ENCODE measurements at places on chromosomes 7 and 10. TPM values are rescaled to one million over a fixed set of nuclear protein-coding genes. Genes with fewer than 3 reads are reported as not detected.

DNA sequence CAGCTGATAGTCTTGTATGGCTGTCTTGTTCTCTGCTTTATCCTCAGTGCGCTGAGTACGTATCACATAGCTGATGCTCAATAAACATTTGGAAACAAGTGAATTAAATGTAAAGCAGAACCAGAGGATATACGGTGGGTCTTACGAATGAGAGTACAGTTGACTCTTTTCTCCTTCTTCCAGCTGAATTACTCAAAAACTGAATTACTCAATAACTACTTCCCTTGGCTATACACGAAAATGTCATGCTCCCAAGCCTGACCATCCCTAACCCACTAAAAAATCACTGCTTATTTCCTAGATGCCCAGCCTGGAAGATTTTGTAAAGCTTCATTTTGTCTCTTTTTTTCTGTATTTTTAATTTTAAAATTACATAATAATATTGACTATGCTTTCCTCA, 3.2 kb upstream of the RSU1 start:
- peaks cover 15% of the 10 kb centered on the region for H3K27me3 ChIP-seq
- H3K4me3 ChIP-seq = no peak overlapping the region
- no peak overlapping the region for H3K27ac ChIP-seq
- peaks cover 27% of the 10 kb centered on the region for H3K36me3 ChIP-seq
- no peak for DNase-seq
- peaks cover 25% of the 10 kb centered on the region for H3K4me1 ChIP-seq

DNA sequence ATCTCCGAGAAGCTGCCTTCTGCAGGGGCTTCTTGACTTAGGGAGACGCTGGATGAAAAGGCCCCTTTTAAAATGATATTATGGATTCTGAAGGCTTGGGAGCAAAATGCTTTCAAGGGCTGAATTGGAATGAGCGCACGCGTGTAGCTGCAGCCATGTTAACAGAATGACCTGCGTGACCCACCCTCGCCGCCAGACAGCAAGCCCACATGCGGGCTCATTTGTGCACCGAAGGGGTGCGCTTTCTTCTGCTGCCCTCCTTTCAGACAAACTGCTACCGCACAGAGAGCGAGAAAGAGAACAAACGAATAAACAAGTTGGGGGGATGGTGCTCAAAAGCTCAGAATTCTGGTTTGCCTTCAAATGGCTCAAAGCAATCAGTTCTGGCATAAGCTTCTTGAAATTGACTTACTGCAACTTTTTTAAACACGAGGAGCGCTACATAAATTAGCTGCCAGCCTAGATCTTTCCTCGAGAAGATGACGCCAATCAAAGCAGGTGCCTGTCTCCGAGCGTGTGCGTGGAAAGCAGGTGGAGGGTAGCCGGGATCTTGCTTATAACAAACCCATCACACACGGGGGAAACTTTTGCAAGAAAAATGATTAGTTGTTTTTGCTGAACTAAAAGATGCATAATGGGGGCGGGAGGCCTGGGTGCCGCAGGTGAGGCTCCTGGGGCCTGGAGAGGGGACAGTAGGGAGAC, 268.4 kb downstream of the MAD1L1 start:
- H3K27me3 ChIP-seq = peaks cover 3% of the 10 kb centered on the region
- H3K4me3 ChIP-seq = no peak overlapping the region
- H3K36me3 ChIP-seq = peaks cover 48% of the 10 kb centered on the region
- DNase-seq = no peak

DNA sequence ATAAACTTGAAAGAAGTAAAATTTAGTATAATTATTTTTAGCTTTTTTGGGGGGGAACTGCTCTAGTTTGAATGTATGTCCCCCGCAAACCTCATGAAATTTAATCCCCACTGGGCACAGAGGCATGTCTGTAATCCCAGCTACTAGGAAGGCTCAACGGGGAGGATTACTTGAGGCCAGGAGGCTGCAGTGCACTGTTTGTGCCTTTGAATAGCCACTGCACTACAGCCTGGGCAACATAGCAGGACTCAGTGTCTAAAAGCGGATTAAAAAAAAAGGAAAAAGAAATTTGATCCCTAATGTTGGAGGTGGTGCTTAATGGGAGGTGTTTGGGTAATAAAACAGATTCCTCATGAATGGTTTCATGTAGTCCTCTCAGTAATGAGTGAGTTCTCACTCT, 43.1 kb upstream of the PHF14 start:
- peaks cover 5% of the 10 kb centered on the region for H3K4me1 ChIP-seq
- peaks cover 16% of the 10 kb centered on the region for H3K36me3 ChIP-seq
- H3K27ac ChIP-seq = no peak overlapping the region
- no peak for DNase-seq

DNA sequence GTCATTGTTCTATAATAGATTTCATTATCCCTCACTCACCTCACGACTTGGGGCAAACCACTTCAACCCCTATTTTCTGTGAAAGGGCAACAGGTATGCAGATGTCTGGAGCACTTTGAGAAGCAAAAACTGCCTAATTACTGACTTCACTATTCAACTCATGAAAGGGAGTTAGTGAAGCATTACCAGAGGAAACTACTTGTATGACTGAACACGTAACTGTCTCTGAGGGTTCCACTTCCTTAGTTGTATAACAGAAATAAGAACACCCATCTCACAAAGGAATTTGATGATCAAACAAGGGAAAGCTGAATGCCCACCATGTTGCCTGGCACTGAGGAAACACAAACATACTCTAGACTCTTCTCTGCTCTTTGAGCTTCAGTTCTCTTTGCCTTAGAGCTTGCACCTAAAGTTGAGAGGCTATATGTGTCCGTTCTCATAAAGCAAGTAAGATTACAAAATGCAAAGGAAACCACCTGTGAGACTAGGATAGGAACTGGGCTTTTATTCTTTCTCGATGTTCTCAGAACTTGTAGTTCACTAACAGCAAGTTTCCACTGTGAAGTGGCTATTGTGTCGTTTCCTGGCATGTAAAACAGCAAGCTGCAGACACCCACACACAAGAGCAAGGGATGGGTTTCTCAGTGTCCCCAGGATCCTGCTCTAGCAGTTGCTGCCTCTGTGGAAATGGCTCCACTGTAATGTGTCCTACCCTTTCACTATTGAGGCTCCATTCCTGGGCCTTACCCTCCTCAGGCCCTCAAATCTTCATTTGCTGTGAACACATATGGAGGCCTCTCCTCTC, 2.6 kb downstream of the TMEM243 start:
- peak overlapping the region; percentile 98 for H3K27ac ChIP-seq
- peak overlapping the region; percentile 99 for H3K4me3 ChIP-seq
- H3K4me1 ChIP-seq = peaks cover 64% of the 10 kb centered on the region
- H3K36me3 ChIP-seq = peaks cover 47% of the 10 kb centered on the region
- peaks cover 7% of the 10 kb centered on the region for H3K27me3 ChIP-seq

DNA sequence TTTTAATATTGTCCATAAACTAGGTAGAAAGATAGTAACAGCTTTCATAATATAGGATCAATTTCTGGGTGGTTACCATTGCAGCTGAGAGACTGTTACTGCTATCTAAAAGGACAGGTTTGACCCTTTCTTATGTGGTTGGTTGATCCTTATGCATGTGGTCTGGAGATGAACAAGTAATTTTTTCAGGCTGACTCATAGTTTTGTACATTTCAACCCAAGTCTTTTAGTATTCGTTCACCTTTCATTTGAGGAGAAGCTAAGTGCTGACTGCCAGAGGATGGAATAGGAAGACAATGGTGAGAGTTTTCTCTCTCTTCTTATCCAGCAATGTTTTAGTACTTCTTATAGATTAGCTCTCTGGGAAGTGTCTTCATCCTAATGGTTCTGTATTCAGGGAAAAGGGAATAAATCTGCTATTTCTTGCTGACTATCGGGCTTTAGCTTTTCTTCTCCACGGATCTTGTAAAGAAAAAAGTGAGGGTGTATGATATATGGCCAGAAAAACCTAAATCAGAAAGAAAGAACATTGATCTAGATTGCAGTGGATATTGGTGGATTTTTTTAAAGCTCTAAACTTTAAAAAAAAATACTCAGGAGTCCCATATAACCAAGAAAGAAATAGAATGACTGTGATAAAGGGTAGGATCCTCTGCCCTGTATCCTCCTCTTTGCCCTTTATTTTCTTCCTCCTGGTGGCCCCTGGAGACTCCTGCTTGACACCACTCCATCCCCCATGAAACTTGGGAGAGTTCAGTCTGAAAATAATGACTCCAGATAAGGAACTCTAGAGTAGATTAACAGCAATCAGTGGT, 88.0 kb downstream of the CPED1 start:
- H3K27ac ChIP-seq = no peak overlapping the region
- H3K4me1 ChIP-seq = no peaks in the 10 kb centered on the region
- DNase-seq = no peak
- no peaks in the 10 kb centered on the region for H3K36me3 ChIP-seq
- H3K27me3 ChIP-seq = peaks cover 1% of the 10 kb centered on the region

DNA sequence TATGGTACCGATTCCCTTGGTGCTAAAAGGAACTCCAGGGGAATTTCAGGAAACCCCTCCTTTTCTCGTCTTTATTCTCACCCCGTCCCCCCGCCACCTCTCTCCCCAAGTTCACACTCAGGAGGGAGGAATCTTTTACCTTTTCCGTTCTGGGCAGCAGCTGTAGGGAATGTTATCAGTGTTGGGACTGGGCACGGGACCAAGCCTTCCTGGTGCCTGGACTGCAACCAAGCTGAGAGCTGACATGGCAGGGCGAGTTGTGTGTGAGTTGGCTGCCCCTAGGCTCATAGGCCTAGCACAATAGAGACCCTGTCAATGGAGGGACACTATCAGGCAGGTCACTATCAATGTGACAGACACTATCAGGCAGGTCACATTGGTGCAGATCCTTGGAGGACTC, 121.4 kb downstream of the TCF7L2 start:
- DNase-seq = no peak
- H3K36me3 ChIP-seq = no peaks in the 10 kb centered on the region
- no peak overlapping the region for H3K4me3 ChIP-seq
- H3K4me1 ChIP-seq = no peaks in the 10 kb centered on the region
- H3K27me3 ChIP-seq = no peaks in the 10 kb centered on the region

- no peak overlapping the region for H3K4me3 ChIP-seq
- peaks cover 21% of the 10 kb centered on the region for H3K4me1 ChIP-seq
- no peaks in the 10 kb centered on the region for H3K36me3 ChIP-seq
- H3K27ac ChIP-seq = no peak overlapping the region
- DNase-seq = no peak
- H3K27me3 ChIP-seq = peaks cover 53% of the 10 kb centered on the region
Observed at GRCh38 chr10:113222207-113222606, 272.2 kb downstream of the TCF7L2 start.

DNA sequence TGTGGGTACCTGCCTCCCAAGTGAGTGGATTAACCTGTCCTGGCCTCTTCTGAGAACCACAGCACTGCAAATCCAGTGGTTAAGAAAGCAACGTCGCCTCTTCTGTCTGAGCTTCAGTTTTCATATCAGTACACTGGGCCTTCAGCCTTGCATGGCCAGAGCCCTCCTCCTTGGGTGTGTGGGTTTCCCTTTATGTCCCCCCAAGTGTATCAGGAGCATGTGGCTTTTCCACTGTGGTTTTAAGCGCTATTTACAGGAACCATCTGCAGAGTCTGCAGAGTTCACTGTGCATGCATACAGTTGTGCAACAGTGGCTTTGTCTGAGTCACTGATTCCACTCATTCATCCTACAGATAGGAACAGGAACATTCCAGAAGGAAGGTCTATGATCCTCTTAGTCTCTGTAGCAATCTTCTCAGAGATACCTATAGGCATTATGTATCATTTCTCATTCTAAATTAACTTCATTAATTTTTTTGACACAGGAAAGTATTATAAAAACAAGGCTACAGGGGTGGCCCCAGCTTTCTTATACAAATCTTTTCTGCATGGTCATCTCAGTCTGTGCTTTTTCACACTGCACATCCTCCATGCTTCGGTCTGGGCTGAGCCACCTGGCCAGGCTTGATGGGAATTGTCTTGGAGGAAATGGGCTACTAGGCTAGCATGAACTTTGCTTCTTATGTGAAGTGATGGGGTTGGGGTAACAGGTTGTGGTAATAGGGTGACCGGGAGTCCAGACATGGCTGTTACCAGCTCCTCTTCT, 17.1 kb downstream of the MBL2 start:
- H3K4me3 ChIP-seq = no peak overlapping the region
- no peaks in the 10 kb centered on the region for H3K36me3 ChIP-seq
- no peak for DNase-seq
- H3K27me3 ChIP-seq = no peaks in the 10 kb centered on the region

DNA sequence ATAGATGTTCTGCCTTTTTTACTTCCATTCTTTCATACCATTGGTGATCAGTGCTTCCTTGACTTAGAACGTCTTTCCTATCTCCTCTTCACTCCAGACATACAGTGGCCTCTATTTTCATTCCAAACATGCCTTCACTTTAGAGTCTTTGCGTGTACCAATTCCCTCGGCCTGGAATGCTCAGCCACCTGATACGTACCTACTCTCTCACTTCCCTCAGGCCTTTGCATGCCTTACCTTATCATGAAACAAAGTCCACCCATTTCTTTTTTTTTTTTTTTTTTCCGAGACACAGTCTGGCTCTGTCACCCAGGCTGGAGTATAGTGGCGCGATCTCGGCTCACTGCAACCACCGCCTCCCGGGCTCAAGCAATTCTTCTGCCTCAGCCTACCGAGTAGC, 2.2 kb upstream of the CCNJ start:
- peaks cover 27% of the 10 kb centered on the region for H3K4me1 ChIP-seq
- H3K27ac ChIP-seq = no peak overlapping the region
- DNase-seq = no peak
- H3K4me3 ChIP-seq = no peak overlapping the region
- peaks cover 10% of the 10 kb centered on the region for H3K36me3 ChIP-seq
- H3K27me3 ChIP-seq = peaks cover 12% of the 10 kb centered on the region

DNA sequence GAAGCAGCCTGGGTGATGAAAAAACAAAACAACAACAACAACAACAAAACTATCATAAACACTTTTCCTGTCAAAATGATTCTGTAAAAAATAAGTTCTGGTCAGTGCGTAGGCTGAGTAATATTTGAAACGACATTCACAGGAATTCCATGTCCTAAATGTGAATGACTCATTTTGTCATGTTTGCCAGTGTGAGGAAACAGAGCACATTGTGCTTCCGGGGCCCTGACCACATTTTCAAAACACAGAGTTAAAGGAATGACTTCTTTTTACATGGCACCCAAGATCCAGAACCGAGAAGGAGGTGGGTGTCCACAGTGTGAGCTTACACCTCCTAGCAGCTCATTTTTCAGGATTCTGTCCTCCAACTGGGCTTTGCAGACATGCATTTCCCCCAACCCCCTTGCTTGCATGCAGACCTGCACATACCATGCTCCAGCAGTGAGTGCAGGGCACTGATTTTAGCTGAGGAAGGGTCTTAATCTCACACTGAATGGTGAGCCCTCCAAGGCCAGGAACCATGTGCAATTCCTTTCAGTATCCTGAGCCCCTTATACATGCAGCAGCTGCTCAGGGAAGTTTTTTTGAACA, 3.0 kb downstream of the CLRN3 start:
- DNase-seq = no peak
- H3K4me1 ChIP-seq = no peaks in the 10 kb centered on the region
- no peaks in the 10 kb centered on the region for H3K36me3 ChIP-seq

The FKBP9 gene
- 1.3 TPM for total RNA-seq

The CYP2C18 gene
- total RNA-seq = not detected

The NRP1 gene
- total RNA-seq = 0.40 TPM

The ZPBP gene
- not detected for total RNA-seq

The CD36 gene
- total RNA-seq = not detected

The BICC1 gene
- not detected for total RNA-seq

Measured in activated CD4-positive, alpha-beta T cell treated with anti-CD3 and anti-CD28 coated beads, Interleukin-2, amount 10 ng/mL, durations not matched to agents 7 days and 5 days (primary cell).